ENCODE measurements at places on chromosomes 12 and 14.
A peak's percentile ranks its signal among the peaks of the same experiment; 100 is the strongest.

- no peak for DNase-seq
Measured at GRCh38 chr12:130955238-130955816, 1.6 kb downstream of the ADGRD1 start.

DNA sequence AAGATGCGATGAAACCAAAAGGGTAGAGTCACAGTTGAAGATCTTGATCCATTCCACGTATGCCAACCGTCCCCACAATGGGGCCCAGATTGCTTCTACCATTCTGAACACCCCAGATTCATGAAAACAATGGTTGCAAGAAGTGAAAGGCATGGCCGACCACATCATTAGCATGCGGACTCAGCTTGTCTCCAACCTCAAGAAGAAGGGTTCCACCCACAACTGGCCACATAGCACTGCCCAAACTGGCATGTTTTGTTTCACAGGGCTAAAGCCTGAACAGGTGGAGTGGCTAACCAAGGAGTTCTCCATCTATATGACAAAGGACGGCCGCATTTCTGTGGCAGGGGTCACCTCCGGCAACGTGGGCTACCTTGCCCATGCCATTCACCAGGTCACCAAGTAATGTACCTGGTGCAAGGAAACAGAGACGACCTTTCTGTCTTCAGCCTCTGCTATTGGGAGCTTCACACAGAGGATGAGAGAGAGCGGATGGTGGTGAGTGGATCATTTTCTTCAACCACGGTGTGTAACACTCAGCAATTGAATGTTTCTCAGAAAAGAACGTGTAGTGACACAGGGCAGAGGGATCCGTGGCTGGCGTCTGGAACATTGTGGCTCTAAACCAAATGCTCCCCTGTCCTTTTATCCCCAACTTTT, 26.8 kb upstream of the CLEC2D start:
- no peak for DNase-seq

GRCh38 chr12:124049451-124050094, 76.6 kb downstream of the ZNF664 start:
- DNase-seq, result no peak

GRCh38 chr14:87255058-87255457, 737.9 kb downstream of the GALC start:
- no peak for DNase-seq

DNA sequence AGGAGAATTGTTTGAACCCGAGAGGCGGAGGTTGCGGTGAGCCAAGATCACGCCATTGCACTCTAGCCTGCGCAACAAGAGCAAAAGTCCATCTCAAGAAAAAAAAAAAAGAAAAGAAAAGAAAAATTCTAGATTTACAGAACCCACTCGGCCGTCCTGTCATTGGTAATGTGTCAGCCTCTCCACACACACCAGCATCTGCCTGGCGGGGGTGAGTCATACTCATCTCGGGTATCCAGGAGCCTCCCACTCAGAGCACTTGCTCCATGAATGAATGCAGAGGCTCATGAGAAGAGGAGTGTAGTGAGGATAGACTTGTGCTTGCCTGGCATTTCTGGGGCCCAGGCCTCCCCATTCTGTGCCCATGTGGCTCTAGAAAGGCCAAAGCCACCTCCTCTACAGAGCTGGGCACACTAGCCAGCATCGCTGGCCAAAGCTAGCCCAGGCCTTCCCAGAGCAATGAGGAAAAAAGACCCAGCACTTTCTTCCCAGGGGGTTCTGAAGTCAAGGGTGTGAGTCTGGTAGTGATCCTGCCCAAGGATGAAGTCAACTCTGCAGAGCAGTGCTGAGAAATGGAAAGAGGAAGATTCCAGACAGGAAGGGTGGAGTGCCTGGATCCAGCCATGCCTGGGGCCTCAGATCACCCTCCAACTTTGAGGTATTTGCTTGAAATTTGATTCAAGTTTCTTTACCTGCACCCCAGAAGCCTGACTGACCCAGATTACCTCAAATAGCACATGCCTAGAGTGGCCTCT, 31.2 kb upstream of the KLC1 start:
- DNase-seq, result no peak

DNA sequence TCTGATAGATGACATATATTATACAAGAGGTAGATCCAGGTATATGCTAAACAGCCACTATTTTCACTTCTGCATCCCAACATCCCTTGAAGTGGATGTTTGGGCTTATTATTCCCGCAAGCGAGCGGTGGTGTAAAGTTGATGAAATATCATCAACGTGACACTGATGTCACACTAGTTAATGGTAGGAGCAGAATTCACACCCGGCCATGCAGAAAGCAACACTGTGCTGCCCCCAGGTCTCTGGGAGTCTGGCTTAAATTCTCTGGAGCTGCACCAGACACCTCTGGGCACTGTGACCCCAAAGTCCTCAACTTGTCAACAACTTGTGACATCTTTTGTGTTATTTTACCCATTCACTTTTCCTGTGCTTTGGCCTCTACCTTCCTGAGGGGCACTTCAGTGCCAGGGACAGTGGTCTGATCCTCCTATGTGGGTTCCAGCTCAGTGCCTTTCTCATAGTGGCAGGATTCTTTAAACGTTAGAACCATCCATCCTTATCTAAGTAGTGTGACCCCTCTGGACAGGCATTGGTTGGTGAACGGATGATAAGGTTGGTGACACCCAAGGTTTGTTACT, 952 bp downstream of the DRAM1 start:
- DNase-seq, result no peak

DNA sequence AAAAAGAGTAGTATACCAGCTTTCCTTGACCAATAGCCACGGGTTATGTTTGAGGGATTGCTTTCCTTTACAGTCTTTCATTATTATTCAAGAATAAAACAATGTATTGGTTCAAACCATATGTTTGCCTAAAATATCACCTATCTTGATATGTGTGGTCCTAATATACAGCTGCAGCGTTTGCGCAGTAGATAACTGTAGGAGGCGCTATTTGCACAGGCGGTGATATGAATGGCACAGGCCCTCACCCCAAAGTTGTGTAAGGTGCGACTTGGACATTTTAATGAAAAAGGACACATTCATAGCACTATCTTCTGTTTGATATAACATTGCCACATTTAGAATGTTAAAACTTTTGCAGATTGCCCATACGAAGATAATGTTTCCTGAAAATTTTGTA, 298.4 kb downstream of the TRHDE start:
- no peak for DNase-seq

DNA sequence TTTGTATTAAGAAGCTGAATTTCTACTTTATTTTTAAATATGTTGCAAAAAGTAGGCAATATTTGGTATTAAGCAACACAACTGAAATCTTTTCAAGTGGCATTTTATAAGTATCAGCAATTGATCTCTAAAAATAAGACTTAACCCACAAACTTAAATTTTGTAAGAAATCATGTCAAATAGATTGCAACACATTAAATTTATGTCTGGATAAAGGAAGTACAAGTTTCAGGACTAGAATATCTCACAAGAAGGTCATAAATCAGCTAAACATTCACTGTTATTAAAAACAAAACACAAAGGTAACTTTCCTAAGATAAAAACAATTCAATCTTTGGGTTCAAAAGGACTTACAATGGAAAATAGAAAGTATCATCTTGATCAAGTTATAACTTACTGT, 32.8 kb downstream of the CPNE8 start:
- no peak for DNase-seq

GRCh38 chr12:132276827-132277373, 52.5 kb downstream of the GALNT9 start:
- DNase-seq, result no peak

DNA sequence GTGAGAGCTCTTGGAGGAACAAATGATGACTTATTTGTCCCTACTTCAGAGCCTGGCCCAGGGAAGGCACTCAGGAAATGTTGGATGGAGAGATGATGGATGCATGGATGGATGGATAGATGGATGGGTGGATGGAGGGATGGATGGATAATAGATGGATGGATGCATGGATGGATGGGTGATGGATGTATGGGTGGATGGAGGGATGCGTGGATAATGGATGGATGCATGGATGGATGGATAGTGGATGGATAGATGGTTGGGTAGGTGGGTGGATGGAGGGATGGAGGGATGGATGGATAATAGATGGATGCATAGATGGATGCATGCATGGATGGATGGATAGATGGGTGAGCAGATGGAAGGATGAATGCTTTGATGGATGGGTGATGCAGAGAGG, 23.2 kb downstream of the GPR68 start:
- DNase-seq, result no peak

DNA sequence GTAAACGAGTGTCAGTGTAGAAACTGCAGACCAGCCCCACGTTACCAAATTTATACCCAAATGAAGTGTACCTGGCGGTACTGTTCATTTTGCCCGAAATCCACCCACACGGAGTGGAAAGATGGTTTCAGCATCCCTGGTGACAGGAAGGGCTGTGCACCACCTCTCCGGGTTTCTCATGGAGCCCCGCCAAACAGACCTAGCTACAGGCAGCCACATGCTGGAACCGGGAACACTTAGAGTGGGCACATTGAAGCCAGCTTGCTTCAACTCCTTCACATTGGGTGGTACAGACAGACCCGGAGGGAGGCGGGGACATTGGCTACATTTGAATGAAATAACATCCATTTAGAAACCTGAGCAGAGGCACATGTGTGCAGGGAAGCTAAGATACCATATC, 84.4 kb downstream of the PPP2R5C start:
- DNase-seq, result no peak

DNA sequence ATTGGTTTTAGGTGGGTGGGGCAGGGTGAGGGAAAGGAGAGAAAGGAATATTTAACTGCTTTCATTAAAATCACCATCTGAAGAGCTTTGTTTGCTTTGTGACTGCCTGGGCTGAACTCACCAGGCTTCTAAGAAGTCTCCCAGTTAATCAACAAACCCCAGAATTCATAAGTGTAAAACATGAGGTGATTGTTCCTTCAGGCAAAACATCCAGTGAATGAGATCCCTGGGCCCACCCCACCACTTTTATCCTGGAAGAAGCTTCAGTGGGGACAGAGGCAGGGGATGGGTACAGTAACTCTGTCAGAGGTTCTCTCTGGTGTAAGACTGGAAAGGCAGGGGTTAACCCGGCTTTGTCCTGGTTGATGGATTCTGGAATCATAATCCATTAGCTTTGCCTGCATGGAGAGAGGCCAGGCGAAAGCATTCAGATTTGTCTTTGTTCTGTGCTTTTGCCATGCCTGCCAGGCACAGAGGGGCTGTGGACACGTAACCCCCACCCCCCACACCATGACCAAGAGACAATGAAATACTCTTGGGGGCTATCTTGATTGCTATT, 16.7 kb downstream of the PDE1B start:
- DNase-seq, result no peak

- DNase-seq, result no peak
Measured at GRCh38 chr12:52056801-52057637, 5.8 kb downstream of the NR4A1 start.

- no peak for DNase-seq
Measured at GRCh38 chr14:98370352-98370751, 901.6 kb downstream of the BCL11B start.

GRCh38 chr12:116916122-116916521, 5.4 kb downstream of the FBXW8 start:
- no peak for DNase-seq

DNA sequence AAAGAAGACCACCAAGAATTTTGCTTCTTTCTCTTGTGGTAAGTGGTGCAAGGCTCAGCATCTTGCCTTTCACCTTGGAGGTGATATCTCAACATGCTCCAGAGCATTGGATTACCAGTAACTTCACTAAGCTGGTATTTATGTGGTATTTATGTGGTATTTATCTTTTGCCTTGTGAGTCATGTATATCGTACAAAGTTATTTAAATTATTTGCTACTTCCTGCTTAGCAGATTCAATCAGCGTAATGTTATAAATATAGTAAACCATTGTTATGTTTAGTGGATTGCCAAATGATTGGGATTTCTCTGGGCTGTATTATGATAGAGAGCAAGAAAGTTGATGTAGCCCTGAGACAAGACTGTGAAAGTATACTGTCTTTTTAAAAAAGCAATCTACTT, 366.4 kb downstream of the IPO8 start:
- no peak for DNase-seq

- no peak for DNase-seq
Measured at GRCh38 chr12:95100264-95101190, 27.1 kb upstream of the NR2C1 start.

DNA sequence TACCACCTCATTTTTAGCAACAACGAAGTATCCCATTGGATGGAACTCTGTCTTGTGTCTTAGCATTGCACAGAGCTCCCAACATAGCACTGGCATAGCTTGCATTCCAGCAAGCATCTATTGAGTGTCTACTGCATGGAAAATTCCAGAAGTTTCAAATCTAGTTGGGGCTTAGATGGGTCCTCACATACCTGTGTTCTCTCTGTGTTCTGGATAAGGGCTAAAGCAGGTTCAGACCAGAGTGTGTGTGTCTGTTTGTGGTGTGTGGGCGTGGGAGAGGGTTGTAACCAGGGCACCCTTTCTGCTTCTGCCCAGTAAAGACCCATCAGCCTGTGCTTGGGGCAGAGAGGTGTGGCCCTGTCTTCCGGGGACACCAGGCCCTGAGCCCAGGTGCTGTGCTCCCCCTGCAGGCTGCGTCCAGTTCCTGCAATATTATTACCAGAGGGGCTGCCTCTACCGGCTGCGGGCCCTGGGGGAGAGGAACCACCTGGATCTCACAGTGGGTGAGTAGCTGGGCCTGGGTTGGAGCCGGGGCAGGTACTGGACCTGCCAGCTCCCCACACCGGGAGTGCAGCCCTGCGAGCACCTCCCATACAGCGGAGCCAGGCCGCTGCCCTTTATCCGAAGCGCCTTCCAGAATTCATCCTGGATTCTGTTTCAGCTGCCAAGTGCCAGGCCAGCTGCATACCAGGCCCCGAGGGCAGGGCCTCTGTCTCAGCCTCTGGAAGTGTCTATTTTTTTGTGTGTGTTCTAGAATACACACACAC, 20.3 kb downstream of the RHOF start:
- DNase-seq, result peak; percentile 68

GRCh38 chr12:19462406-19462805, 23.1 kb downstream of the AEBP2 start:
- DNase-seq, result no peak

DNA sequence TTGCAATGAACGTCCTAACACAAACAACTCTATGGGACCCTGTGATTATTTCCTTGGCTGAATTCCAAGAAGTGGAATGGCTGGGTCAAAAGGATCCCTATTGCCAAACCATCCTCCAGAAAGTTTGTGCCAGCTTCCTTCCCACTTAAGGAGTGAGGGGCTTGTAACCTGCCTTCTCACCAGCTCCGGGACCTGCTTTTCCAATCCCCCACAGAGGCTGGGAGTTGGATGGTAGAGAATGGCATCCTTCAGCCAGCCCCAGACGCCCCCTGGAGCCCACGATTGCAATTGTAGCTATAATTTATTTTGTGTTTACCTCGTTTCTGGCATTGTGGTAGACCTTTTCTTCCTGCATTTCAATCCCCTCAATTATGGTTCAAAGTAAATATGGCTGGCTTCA, 9.7 kb upstream of the ZDHHC22 start:
- no peak for DNase-seq
